GM23248 (cell line): ENCODE measurements at places on chromosomes 5 and 9. TPM values are rescaled to one million over a fixed set of nuclear protein-coding genes. Genes with fewer than 3 reads are reported as not detected.
A peak's percentile ranks its signal among the peaks of the same experiment; 100 is the strongest.

Gene UQCRQ
- 77.9 and 138 TPM in 2 replicates for total RNA-seq

Gene PTGDS
- not detected in 2 replicates for total RNA-seq

Gene EQTN
- not detected in 2 replicates for total RNA-seq

Gene KCNV2
- total RNA-seq = not detected in 2 replicates

Gene FAM221B
- not detected in 2 replicates for total RNA-seq

Gene KIF4B
- not detected in 2 replicates for total RNA-seq

Gene OLFM1
- 17.0 and 18.6 TPM in 2 replicates for total RNA-seq

Gene ANKRD18B
- total RNA-seq = 0.11 TPM in 1 of 2 replicates, not detected in the other

Gene OTULIN
- 24.4 and 36.8 TPM in 2 replicates for total RNA-seq

Gene ADRB2
- total RNA-seq = 0.65 TPM in 1 of 2 replicates, not detected in the other

Gene GABRP
- total RNA-seq = not detected in 2 replicates

DNA sequence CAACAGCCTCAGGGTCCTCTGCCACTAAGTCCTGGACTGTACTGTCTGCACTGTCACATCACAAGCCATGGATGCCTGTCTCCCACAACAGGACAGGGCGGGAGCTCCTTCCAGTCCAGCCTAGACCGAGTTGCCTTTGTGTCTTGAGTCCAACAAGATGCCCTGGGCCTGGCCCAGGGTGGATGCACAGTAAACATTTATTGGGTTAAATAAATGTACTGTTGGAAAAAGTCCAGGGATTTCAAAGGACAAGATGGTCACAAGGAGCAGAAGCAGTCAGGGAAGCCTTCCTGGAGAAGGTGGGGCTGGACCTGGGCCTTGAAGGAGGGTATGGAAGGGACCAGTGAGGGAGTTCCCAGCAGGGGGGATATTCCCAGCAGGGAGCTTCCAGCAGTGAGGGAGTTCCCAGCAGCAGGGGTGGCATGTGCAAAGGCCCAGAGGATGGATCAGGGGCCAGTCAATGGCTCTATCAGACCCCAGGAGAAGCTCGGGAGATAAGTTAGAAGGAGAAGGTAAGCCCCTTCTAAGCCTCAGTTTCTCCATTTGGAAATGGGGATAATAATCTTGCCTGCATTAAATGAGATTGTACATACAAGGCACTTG lies 72.7 kb upstream of the NEURL1B start:
- no peak for DNase-seq

DNA sequence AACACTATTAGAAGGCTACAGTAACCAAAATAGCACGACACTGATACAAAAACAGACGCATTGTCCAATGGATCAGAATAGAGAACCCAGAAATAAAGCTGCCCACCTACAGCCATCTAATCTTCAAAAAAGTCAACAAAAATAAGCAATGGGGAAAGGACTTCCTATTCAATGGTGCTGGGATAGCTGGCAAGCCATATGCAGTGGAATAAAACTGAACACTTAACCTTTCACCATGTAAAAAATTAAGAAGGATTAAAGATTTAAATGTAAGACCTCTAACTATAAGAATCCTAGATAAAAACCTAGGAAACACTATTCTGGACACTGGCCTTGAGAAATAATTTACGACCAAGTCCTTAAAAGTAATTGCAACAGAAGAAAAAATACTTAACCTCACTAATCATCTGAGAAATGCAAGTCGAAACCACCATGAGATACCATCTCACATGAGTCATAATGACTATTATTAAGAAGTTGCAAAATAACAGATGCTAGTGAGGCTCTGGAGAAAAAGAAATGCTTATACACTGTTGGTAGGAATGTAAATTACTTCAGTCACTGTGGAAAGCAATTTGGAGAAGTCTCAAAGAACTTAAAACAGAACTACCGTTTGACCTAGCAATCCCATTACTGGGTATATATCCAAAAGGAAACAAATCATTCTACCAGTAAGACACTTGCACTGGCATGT lies 203.3 kb upstream of the CDH9 start:
- peak; percentile 91 for DNase-seq

DNA sequence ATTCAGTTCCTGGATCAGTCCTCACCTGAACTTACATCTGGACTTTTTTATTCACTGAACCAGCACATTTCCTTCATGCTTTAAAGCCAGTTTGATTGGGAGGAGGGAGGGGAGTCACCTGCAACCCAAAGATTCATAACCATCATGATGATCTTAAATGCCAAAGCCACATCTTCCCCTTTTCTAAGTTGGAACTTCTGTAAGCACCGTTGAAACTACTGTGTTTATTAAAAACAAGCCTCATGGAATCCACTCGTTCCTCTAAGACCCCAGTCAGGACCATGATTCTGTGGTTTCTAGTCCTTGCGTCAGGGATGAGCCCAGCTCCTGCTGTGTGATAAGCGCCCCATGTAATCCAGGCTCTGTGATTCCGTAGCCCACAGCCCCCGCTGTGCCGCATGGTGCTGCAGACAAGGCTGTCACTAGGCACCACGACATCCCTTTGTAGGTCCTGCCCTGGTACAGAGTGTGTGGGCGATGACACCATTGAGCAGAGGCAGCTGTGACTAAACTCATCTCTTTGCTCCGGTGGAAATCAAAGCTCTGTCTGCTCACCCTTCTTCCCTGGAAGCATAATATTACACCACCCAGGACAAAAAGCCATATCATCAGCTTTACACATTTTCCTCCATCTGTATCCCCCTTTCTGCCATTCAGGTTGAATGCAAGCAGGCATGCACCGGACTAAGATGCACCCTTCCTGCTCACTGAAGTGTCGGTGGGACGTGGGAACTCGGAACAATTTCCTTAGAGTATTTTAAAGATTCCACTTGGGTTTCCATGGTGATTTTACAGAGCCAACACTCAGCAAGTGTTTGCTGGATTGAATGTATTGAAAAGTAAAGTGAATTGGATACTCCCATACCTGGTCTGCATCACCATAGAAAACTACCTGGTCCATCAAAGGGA lies 132.0 kb upstream of the FSTL4 start:
- DNase-seq = no peak

- peak; percentile 90 for DNase-seq
These were observed 99.6 kb upstream of the TAF11L2 start for GRCh38 chr5:17398431-17398830.

DNA sequence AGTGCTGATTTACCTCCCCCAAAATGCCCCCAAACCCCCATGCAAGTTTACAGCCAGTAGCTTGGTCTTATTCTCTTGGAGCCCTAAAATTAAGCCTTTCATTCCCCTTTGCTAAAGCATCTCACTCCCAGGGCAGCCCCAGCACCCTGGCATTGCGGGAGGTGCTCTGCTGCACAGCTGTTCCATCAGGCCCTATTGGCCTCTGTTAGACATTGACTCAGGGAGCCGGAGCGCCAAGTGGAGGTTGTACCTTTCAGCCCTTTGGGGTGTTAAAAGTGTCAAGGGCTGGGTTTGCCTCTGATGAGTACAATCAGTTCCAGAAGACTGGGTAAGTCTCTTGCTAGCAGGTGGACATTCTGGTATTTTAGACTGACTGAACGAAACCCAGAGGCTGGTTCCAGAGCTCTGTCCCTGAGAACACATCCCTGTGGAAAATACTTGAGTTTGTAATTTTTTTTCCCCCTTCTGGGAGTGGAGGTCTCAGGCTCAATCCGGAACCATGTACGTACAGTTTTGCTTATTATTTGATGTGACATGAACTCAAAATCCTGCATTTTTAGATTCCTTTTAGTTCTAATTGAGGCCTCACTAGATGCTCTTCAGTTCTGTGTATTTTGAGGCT lies 102.4 kb downstream of the UBE2R2 start:
- DNase-seq = no peak

GRCh38 chr9:114299286-114300152 lies 23.4 kb upstream of the ORM1 start:
- no peak for DNase-seq

GRCh38 chr9:16143947-16144890 lies 591.4 kb downstream of the CCDC171 start:
- no peak for DNase-seq

- peak; percentile 54 for DNase-seq
These were observed 25.6 kb downstream of the MELK start for GRCh38 chr9:36598273-36598672.

GRCh38 chr9:119884438-119884837 lies 515.2 kb upstream of the BRINP1 start:
- peak; percentile 20 for DNase-seq

GRCh38 chr5:80109646-80110478 lies 74.7 kb downstream of the THBS4 start:
- DNase-seq = no peak

- DNase-seq = no peak
These were observed 460.7 kb upstream of the MEF2C start for GRCh38 chr5:89343666-89344065.

GRCh38 chr9:81394881-81395675 lies 294.3 kb downstream of the TLE1 start:
- DNase-seq = no peak

DNA sequence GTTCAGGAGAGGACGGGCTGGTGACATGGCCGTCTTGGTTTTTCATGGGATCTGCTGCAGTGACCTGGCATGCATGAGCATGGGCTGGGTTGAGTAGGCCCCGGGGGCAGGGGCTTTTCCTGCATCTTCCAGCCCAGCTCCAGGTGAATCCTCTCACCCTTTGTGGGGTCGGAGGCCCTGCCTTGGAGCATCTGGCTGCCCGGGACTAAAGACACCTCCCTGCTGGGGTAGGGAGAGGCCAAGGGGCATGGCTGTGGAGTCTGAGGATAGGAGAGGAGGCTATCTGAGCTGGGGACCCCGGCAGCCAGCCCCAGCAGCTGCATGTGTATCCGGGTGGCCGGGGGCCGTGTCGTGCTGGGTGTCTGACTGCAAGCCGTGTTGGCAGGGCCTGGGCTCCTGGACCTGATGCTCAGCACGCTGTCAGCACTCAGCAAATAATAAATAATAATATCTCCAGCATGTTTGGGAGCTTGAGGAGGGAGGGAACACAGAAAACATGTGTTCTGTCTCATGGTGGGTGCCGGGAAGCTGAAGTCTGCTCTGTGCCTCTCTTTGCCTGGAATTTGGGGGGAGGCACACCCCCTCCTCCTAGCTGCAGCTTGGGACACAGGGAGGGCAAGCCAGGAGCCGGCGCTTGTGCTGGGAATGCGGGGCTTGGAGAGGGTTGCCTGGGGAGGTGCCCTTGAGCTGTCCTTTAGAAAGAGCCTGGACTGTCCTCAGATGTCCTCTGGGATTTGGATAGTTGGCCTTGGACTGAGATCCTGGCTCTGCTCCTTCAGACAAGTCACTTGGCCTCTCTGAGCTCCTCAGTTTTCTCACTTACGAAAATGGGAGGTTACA lies 28.4 kb upstream of the PITX1 start:
- DNase-seq = no peak

DNA sequence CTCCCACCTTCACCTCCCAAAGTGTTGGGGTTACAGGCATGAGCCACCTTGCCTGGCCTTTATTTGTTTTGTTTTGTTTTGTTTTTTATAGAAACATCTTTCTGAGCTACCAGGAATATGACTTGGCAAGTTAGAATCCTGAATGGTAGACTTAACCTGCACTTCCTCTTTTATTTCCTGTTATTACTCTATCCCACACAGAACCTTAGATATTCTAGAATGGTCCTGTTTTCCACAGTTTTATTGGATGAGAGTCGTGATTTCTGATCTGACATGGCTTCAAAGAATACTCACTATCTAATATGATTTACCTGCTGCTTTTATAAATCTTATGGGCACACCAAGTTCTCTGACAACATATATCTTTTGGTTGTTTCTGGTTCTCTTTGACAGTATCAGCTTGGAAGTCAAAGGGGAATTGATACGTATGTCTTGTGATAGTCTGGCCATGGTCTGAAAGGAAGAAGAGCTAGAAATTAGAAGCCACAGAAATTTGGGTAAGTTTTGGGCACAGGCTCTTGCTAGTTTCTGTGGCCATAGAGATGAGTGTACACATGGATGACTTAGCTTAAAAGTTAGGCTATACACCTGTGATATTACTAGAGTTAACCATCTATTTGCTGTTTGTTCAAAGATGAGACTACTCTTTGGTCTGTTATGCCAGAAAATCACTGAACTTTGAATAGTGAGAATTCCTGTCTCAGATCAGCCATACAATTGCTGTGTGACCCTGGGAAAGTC lies 4.7 kb upstream of the PANK3 start:
- DNase-seq = no peak

DNA sequence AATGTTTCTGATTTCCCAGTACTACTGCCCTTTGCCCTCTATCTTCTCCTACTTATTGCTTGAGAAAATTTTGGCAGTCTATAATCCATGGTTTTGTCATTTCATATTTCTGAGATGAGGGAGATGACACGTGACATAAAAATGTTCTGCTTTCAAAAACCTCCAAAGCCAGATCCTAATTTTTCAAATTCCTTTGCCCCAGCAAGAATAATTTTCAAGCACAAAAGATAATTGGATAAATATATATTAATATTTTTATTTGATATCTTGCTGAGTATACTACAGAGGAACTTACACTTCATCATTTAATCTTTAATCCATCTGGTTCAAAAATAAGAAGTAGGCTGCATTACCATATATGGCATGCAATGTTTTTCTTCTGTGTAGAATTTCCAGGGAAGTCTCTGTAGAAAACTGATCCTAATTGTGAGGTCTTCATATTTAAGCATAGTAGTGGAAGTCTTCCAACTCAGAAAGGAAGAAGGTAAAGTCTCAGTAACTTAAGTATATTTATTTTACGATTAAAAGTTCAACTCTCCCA lies 1738.8 kb downstream of the EFNA5 start:
- peak; percentile 27 for DNase-seq

DNA sequence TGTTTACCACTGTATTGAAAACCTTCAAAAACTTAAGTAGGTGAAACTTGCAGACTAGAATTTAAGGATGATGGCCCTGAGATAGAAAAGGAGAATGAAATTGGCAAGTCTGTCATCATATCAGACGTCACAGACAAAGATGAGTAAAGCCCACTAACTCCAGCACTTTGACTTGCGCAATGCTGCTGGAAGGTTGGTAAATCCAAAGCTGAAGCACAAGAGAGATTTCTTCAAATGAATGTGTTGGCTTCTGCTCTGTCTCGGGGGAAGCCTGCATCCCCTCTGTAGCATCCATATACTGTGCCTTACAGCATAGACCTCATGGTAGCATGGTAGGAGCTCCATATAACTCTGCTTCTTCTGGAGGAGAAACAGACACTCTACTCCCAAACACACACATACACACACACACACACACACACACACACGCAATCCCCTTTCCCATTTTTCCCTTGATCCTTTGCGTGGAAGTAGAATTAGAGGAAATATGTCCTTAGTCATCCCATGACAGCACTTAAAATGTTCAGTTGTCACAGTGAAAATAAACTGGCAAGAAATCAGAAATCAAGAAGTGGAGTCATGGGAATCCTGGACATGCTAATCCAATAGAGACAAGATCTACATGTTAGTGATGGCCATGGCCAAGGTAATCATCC lies 241.5 kb downstream of the NR3C1 start:
- DNase-seq = peak; percentile 96

GRCh38 chr9:135038331-135038730 lies 49.1 kb upstream of the OLFM1 start:
- no peak for DNase-seq

- no peak for DNase-seq
These were observed 148.7 kb upstream of the IL12B start for GRCh38 chr5:159478950-159479349.

GRCh38 chr5:2087980-2088379 lies 205.3 kb upstream of the IRX4 start:
- no peak for DNase-seq

- no peak for DNase-seq
These were observed 34.9 kb downstream of the TENT4A start for GRCh38 chr5:6748142-6748541.
